Activated naive CD4-positive, alpha-beta T cell treated with anti-CD3 and anti-CD28 coated beads for 36 hours (primary cell): ENCODE measurements at places on chromosomes 6 and 20. TPM values are rescaled to one million over a fixed set of nuclear protein-coding genes. Genes with fewer than 3 reads are reported as not detected.
A peak's percentile ranks its signal among the peaks of the same experiment; 100 is the strongest.

Gene FGD2
- total RNA-seq, result 0.48 TPM

DNA sequence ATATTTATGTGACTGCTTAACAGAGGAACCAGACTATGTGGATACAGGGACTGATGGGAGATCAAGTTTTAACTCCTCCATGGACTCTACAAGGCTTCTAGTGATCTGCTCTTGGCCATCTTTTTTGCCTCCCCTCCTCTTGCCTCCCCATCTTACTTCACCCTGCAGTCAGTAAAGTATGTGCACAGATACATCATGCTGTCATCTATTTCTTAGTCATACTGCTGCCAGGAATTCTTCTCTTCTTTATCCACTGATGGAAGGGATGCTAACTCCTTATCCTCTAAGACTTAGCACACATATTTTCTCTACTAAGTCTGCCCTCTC is 27.6 kb upstream of the FAM83C start:
- DNase-seq, result no peak

DNA sequence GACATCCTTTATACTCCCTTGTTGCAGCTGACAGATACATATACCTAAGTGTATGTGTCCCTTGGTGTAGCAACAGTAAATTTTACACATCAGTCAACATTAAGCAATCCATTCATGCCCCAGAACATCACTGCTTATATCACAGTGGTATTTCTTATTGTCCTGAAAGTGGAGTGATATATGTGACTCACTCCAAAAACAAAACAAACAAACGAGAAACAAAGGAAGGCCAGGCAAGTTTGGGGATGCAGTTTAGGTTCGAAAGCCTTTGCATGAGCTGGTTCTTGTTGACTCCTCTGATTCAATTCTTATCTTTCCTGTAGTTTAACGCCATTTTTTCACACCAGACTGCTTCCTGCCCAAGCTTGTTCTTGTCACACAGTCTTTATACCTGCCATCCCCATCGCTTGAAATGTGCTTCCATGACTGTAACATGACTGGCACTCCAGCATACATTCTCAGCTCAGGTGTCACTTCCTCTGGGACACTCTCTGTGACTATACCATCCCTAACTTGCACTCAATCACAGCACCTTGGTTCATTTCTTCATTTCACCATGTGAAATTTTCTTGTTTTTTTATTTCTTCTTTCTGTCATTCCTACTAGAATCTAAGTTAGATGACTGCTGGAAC is 125.0 kb upstream of the TSHZ2 start:
- DNase-seq, result peak; percentile 6

DNA sequence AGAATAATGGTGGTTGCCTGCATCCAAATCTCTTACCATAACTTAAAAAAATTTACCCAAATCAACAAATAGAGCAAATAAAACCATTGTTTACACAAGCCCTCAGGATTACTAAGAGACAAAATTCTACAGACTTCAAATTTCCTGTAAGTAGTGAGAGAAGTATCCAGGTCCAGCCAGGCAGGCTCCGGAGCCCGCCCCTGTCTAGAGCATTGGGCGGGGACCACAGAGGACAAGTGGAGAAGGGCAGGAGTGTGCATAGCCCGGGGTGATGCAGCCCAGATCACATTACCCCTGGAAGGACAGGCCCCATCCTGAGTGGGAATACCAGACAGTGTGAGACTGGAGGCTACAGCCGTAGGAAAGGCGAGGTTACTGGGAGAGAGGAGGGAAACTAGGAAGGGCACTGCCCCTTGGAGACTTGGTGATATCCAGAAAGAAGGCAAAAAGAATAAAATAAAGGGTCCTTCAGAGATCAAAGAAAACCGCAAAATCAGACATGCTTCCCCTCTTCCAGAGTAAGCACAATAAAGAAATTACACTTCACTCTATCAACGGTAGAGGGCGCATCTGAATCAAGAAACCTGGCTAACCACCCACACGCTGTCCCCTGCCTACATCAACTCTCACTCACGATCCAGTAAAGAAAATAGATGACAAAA is 26.6 kb downstream of the RIN2 start:
- peak; percentile 42 for DNase-seq

DNA sequence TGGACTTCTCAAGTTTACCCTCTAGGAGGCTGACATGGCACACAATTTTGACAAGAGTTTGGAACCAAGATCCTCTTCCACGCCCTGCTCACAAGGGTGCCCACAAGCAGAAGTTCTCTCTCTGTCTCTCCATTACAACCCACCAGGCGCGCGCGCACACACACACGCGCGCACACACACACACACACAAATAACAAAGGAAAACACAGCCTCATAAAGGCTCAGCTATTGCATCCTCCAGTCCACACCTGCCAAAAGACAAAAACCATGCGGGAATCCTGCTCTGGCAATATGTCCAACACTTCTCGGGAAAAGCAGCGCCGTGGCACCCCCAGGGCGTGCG is 870 bp downstream of the PAK5 start:
- DNase-seq, result no peak

DNA sequence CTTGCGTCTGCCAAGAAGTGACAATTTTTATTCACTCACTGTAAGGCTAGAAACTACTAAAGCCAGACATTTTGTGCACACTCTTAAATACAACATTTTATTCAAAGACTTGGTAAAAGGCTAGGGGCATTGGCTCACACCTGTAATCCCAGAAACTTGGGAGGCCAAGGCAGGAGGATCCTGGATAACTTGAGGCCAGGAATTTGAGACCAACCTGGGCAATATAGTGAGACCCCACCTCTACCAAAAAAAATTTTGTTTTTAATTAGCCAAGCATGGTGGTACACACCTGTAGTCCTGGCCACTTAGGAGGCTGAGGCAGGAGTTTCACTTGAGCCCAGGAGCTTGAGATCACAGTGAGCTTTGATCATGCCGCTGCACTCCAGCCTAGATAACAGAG is 11.3 kb upstream of the SENP6 start:
- no peak for DNase-seq

Gene PRSS35
- not detected for total RNA-seq

GRCh38 chr6:2542101-2542857 is 208.4 kb downstream of the MYLK4 start:
- DNase-seq, result no peak

Gene PNLDC1
- not detected for total RNA-seq

GRCh38 chr6:125354649-125355048 is 52.9 kb upstream of the HDDC2 start:
- DNase-seq, result no peak

GRCh38 chr6:32623693-32624092 is 13.5 kb upstream of the HLA-DQA1 start:
- DNase-seq, result no peak

DNA sequence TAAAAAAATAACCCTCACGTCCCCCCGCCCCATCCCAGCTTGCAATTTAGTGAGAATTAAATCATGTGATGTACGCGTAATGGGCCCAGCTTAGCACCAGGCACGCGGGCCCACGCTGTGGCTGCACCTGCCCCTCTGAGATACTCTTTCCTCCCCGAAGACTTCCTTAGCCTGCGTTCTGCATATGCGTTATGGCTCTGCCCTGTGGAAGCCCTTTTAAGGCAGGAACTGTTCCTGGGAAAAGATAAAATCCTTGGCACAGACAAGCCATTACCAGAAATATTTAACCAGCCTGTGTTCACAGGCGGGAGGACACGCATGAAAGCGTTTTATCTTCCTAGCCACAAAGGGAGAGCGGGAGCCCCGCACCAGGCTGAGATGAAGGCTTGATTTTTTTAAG is 311.0 kb downstream of the LRFN2 start:
- DNase-seq, result no peak

DNA sequence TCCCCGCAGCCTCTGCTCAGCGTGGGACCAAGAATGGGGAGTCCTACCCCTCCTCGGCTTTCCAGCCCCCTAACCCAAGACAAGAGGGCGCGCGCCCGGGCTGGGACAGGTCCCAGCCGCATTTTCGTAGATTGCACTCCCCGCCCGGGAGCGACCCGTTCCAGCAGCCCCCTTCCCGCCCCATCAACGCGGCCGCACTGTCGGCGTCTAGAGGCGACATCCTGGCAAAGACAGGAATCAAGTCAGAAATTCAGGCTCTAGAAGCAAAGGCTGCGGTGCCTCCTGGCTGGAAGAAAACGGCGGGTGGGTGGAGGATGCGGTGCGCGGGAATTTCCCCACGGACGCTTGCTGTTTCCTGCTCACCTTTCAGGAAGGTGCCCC is 957 bp downstream of the PROKR2 start:
- no peak for DNase-seq

Gene HSPA1L
- 0.86 TPM for total RNA-seq

GRCh38 chr6:118249680-118250079 is 298.4 kb upstream of the PLN start:
- DNase-seq, result no peak

- DNase-seq, result no peak
Observed at GRCh38 chr20:44291754-44292153, 19.2 kb downstream of the FITM2 start.

DNA sequence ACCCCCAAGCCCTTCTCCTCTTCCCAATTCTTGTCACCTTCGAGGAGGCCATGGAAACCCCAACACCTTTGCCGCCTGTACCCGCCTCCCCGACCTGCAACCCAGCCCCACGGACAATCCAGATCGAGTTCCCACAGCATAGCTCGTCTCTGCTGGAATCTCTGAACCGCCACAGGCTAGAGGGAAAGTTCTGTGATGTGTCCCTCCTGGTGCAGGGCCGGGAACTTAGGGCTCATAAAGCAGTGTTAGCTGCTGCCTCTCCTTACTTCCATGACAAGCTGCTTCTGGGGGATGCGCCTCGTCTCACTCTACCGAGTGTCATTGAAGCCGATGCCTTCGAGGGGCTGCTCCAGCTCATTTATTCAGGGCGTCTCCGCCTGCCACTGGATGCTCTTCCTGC is 675 bp downstream of the ZBTB9 start:
- no peak for DNase-seq

Gene TMC2
- total RNA-seq, result not detected

DNA sequence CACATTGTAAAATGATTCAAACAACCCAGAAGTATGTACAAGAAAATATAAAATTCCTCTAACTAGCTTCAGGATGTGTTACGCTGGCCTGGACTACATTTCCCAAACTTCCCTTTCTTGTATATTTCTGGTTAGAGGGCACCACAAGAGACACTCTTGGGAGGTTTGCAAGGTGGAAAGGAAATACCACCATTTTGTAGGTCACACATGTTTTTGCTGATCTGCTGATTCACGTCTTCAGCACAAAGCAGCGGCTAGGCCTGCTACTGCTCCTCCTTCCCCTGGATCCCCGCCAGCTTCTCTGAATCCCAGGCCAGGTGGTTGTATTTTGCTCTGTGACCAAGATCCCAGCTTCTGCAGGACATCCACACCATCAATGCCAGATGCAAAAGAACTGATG is 104.2 kb downstream of the AGPAT4 start:
- no peak for DNase-seq

Gene SLC22A1
- not detected for total RNA-seq

Gene PRL
- total RNA-seq, result not detected

DNA sequence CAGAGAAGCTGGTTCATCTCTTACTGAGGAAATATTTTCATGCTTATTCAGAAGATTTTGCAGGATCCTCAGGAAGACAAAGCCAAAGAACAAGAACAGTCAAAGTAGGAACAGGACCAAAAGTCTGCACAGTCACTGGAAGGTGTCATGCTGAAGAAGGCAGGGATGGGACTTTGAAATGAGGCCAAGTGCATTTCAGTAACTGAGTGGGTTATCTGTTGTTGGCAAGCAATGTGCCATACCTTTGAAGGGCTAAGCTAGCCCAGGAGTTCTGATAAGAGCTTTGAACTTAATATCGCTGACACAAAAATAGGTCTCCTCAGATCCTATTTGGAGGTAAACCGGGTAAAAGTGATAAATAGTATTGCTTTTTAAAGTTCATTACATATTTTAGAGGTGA is 31.5 kb downstream of the SLC16A10 start:
- no peak for DNase-seq

- DNase-seq, result no peak
Observed at GRCh38 chr20:62670998-62671397, 28.7 kb downstream of the SLCO4A1 start.

Gene ABHD12
- 13.0 TPM for total RNA-seq

- DNase-seq, result no peak
Observed at GRCh38 chr6:166121726-166122125, 45.9 kb downstream of the TBXT start.

- no peak for DNase-seq
Observed at GRCh38 chr6:56073761-56074160, 173.6 kb downstream of the COL21A1 start.

DNA sequence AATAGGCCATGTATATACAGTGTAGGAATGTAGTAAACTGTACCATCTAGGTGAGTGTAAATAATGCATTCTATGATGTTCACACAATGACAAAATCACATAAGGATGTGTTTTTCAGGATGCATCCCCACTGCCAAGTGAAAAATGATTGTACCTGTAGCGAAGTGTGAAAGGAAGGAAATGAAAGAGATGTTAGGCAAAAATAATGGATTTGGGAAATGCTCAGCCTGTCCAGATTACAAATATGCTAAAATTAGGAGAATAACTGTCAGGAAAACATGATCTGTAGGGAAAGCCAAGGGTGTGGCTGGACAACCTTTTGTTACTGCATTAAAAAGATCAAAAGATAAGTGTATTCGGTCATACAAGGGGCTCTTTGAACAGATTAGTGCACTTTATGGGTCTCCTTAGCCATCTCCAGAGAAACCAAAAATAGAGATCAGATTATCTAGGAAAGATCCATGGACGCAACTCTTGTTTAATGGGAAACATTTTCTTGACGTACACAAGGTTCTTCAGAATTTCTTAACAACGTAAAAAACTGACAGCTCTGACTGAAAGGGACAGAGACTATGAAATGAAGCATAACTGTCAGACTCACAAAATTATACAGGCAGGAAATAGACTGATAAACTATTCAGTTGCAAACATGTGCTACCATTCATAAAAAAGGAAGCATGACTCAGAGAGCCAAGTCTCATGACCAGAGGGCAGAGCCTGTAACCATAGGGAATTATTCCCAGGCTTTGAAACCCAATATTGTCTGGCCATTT is 253.6 kb upstream of the RAB32 start:
- no peak for DNase-seq

GRCh38 chr6:75147512-75147911 is 58.3 kb downstream of the COL12A1 start:
- DNase-seq, result no peak

Gene ZNF217
- 37.2 TPM for total RNA-seq

Gene HLA-DPA1
- total RNA-seq, result 15.3 TPM

DNA sequence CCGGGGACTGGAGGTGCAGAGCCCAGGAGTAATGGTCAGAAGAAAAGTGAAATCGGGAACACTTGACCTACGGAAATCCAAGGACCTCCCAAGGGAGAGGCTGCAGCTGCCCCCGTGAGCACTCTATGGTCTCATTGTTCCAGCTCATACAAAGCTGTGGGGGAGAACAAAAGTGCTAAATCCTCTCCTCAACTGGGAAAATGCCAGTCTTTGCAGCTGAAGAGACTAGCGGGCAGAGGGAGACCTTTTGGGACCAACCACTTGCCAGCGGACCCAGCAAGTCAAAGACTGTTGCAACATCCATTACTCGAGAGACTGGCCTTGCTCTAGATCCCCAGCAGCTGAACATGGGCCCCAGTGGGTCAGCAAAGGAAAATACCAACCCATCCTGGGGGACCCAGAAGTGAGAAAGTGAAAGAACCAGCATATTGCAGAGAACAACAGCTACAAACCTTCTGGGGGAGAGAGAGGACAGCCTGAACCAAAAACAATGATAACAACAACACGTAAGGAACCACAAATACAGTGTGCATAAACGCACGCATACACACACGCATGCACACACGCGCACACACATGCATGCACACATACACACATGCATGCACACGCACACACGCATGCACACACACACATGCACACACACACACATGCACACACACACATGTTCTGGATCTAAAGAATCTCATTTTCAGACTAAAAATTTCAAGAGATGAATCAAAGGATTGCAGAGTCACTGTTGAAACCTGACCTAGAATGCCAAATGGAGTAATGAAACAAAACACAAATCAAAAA is 24.7 kb upstream of the ELMO2 start:
- DNase-seq, result no peak
